ENCODE measurements at places on chromosomes 16 and 17.

DNA sequence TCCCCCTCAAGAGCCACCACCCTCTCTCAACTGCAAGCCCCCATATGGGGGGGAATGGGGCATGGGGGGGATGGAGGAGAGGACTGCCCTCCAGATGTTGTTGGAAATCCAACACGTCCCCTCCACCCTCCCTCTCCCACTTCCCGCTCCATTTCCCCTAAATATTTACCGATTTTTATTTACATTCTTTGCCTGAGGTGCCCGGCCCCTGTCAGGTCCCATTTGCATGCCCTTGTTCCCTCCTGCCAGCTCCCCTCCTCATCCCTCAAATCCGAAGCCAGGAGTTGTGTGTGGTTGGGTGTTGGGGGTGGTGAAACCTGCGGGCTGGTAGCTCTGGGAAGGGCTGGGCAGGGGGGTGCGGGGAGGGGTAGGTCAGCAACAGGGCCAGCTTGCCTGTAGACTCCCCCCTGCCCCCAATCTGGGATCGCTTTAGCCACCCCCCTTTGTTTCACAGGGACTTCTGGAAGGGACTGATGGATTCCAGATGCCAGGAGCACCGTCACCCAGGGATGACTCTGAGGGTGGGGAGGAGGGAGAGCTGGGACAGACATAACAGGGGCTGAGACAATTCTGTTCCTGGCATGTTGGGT is 39.7 kb upstream of the NGFR start:
- no peak for DNase-seq

DNA sequence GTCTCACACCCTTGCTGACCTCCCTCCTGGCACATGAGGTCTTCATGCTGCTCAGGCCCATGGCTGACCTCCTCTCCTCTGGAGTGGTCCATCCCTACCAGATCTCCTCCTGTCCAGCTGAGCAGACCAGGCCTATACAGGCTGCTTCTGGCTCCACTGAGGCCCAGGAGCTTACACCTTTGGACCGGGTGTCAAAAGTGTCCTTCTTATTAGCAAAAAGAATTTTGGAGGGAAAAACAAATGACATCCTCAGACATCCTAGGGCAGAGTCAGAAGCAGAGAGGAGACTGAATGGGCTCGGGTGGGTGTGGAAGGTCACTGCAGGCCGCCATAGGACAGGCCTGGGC is 38.1 kb downstream of the WSB1 start:
- no peak for DNase-seq

DNA sequence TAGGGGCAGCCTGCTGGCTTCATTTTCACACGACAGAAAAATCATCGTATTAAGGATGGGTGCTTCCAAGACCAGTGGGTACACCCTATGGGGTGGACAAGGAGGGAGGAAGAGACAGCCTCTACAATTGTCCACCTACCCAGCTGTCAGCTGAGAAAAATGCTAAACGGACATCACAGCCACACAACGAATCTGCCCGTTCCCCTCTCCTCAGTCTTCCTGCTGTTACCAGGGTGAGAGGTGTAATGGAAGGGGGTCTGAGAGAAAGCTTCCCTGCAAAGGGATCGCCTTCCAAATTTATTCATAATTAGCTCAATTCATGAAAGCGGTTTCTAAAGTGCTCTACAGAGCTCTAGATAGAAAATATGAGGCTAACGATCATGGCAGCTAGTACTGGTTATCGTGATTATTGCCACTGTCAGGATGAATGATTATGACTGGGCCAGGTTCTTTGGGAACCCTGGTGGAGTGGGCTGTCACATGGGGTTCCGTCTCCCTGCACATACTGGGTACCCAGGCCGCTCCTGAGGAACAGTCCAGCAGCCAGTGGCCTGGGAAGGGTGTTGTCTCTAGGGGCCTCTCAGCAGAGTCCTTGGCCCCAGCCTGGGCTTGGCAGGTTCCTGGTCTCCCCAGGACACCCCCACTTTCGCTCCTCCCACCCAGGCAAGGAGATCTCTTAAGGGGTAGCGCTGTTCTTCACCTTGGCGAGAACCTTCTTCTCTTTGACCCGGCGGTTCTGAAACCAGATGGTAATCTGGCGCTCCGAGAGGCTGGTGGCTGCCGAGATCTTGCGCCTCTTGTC is 2.2 kb downstream of the HOXB13 start:
- DNase-seq: no peak

DNA sequence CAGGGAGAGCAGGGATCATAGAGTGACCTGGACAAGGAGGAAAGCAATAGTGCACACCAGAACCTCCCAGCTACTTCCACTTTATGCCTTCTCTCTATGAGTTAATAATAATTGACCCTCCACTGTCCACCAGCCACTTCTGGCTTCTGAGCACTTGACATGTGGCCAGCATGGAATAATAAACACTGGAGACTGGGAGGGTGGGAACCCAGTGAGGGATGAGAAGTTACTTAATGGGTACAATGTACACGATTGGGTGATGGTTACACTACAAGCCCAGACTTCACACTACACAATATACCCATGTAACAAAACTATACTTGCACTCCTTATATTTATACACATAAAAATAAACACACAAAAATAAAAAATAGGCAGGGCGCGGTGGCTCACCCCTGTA is 11.4 kb downstream of the CDC42EP4 start:
- DNase-seq: no peak

DNA sequence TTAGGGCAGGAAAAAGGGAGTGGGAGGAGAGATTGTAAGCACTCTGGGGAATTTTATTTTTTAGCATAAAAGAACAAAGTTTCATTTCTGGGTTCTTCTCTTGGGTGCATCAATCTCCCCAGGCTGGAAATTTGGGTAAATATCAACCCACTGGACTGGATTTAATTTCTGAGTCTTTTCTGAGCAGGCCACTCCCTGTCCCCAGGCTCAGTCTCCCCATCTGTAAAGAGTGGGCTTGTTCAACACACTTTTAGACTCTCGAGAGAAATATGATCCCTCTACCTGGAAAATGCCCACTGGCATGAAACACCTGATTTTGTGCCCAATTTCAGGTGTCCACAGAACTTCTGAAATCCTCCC is 617 bp upstream of the VTN start:
- DNase-seq: no peak

DNA sequence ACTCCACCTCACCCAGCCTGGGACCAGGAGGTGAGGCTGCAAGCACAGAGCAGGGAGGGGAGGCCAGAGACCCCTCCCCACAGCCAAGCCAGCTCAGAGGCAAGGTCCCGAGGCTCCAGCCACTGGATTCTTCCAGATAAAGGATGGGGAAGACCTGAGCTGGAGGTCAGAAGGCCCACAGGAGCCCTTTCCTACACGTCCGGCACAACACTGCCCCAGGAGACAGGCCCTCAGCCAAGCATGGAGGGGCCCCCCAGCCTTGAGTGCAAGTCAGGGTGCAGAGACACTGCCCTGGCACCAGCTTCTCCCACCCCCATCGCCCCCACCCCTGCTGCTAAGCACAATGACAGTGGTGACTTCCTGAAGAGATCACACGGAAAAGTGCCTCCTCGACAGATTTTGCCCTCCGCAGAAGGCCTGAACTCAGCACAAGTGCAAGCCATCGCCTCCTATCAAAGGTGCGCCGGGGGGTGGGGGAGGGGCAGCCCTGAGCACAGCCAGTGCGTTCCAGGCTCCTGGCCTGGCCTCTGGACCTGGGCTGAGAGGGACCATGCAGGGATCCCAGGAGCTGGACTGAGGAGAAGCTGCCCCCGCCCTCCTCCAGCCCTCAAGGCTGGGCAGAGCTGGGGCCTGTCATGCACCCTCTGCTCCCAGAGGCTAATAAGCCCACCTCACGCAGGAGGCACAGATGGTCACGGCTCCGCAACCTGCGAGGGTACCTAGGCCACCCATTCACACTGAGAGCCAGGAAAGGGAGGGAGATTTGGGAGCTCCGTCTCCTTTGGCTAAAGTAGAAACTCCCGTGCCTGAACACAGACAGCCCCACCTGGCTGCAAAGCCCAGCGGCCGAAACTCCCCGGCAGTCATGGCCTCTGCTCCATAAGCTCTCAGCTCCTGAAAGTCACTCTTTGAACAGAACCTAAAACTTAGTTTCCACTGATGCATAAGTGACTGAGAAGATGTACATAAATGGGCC is 2.7 kb downstream of the MAFG start:
- DNase-seq: no peak

- peak; percentile 79 for DNase-seq
Measured at GRCh38 chr17:29615492-29616299, 7.0 kb downstream of the CORO6 start.

- DNase-seq: no peak
Measured at GRCh38 chr17:51734462-51734861, 424.1 kb downstream of the CA10 start.

DNA sequence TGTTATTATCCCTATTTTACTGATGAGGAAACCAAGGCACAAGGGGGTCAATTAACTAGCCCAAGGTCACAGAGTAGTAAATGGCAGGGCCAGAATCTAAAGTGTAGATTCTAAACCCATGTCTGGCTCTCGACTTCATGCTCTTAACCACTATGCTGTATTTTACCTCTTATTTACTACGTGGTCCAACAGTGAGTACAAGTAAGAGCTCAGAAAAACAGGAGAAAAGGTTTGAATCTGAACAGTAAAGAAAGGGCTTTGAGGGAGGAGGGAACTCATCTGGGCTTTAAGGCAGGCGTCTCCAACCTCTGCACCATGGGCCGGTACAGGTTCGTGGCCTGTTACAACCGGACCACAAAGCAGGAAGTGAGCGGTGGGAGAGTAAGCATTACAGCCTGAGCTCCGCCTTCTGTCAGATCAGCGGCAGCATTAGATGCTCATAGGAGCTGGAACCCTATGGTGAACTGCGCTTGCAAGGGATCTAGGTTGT is 62.9 kb downstream of the SMURF2 start:
- peak; percentile 33 for DNase-seq

- DNase-seq: no peak
Measured at GRCh38 chr17:42691021-42691545, 8.8 kb downstream of the CNTNAP1 start.

GRCh38 chr16:31427441-31428278 is 500 bp downstream of the COX6A2 start:
- DNase-seq: peak; percentile 23

DNA sequence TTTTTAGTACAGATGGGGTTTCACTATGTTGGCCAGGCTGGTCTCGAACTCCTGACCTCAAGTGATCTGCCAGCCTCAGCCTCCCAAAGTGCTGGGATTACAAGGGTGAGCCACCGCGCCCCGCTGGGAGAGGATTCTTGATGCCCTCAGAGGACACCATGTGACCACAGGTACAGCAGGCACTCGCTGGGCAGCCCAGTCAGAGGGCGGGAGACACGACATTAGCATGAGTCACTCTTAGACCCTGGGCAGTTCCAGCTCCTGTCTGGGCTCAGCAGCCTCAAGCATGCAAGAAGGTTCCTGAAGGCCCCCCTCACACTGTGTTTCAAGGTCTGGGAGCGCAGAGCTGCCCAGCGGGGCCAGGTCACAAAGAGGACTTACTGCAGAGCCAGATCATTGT is 11.9 kb downstream of the STAC2 start:
- DNase-seq: no peak

DNA sequence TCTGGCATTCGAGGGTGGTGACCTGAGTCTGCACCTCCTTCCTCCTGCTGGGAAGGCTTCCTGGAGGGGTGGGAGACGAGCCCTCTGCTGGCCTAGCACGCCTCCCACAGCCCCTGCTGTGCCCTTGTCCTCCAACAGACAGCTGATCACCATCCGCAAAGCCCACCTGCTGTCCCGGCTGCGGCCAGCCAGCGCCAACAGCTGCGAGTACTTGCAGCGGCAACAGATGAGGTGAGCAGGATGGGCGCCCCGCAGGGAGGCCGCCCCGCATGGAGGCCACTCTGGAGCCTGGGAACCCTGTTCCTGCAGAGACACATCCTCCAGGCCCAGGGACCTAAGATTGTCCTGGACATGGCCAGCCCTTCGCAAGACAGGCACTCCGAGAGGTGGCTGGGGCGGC is 21.6 kb downstream of the UBALD1 start:
- DNase-seq: no peak

DNA sequence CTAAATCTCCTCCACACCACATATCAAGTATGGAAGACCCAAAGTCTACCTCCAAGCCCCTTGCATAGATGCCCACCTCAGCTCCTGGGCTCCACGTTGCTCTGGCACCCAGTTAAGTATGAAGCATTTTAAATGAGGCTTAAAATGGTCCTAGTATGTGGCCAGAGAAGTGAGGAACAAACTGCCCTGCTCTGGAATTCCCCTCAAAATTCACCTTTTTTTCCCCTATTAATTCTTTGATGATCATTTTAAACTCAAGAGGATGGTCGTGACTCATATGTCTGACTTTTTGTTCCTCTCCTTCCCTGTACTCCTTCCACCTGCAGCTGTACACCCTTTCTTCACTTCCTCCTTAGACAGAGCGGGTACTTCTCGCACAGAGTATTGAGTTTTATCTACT is 234.5 kb upstream of the MYOCD start:
- DNase-seq: no peak

- no peak for DNase-seq
Measured at GRCh38 chr16:46949241-46949892, 24.1 kb downstream of the DNAJA2 start.

- no peak for DNase-seq
Measured at GRCh38 chr17:4643676-4644075, 2.2 kb upstream of the ALOX15 start.

GRCh38 chr17:32471652-32472051 is 15.1 kb upstream of the CDK5R1 start:
- no peak for DNase-seq

GRCh38 chr16:90035902-90036301 is 16.6 kb upstream of the DBNDD1 start:
- DNase-seq: no peak

DNA sequence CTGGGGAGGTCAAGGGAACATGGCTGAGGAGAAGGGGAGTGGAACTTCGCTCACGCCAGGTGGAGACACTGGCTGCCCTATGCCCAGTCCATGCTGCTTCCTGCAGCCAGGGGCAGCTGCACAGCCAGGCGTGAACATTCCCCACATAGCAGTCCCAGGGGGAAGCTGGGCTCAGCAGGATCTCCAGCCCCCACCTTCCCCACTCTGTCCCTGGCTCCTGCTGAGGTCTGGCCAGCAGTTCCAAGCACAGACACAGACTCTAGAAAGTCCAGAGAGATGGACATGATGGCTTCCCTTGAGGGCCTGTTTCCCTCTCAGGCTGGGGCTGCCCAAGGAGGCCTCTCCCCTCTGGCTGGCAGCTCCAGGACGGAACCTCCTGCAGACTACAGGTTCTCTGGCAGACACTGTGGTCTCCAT is 9.3 kb downstream of the JUP start:
- no peak for DNase-seq

DNA sequence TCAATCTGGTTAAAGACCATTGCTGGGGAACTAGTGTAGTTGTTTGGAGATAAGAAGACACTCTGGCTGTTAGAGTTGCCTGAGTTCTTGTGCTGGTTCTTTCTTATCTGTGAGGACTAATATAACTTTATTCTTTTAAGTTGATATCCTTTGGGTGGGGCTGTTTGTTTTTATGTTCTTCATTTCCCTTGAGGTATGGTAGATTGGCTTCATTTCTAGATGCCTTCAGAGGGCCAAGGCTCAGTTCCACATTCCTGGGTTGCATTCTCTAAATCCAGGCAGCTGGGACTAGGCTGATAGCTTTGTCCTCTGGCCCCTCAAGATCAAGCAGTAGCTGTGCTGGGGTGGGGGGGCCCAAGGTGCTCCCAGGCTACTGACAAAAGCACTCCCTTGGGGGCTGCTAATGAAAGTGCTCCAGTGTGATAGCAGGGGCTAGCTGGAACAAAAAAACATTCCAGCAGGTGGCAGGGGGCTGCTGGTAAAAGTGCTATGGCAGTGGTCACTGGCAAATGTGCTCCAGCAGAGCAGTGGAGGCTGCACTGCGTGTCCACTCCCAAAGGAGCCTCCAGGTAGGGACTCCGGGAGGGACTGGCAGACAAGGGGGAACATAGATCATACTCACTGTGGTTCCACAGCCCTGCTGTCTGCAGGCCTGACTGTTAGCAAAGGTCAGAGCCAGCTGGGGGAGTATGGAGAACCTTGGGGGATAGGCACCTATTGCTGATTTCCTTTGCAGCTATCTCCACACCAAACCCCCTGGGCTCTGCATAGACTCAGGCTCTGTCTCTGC is 45.9 kb upstream of the KCNJ16 start:
- no peak for DNase-seq

All from effector CD4-positive, alpha-beta T cell (primary cell).